ENCODE measurements at places on chromosomes 6 and 20.

DNA sequence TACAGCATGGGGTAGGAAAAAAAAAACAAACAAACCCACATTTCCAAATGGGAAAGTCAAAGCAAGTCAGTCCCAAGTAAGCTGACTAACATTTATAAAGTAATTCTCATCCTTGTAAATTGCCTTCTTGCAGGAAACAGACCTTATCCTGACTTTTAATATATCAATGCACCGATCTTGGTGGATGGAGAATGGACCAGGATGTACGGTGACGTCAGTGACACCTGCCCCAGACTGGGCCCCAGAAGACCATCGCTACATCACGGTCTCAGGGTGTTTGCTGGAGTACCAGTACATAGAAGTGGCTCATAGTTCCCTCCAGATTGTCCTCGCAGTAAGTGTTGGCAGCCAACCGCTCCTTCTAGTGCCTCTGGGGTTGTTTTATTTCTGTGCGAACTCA, 304.2 kb upstream of the RNF217 start:
- DNase-seq, result no peak

DNA sequence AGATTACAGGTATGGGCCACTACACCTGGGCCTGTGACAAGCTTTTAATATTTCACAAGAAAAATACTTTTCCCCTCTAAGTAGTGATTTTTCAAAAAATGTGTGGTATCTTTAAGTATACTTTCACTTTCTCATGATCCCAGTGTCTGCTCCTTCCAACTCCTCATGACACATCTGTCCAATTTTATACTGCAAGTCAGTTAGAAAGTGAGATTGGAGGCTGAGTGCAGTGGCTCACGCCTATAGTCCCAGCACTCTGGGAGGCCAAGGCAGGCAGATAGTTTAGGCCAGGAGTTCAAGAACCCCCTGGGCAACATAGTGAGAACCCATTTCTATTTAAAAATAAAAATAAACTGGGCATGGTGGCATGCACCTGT, 20.2 kb downstream of the PIM1 start:
- DNase-seq, result no peak

- no peak for DNase-seq
Observed at GRCh38 chr20:37353285-37353849, 7.4 kb downstream of the SRC start.

DNA sequence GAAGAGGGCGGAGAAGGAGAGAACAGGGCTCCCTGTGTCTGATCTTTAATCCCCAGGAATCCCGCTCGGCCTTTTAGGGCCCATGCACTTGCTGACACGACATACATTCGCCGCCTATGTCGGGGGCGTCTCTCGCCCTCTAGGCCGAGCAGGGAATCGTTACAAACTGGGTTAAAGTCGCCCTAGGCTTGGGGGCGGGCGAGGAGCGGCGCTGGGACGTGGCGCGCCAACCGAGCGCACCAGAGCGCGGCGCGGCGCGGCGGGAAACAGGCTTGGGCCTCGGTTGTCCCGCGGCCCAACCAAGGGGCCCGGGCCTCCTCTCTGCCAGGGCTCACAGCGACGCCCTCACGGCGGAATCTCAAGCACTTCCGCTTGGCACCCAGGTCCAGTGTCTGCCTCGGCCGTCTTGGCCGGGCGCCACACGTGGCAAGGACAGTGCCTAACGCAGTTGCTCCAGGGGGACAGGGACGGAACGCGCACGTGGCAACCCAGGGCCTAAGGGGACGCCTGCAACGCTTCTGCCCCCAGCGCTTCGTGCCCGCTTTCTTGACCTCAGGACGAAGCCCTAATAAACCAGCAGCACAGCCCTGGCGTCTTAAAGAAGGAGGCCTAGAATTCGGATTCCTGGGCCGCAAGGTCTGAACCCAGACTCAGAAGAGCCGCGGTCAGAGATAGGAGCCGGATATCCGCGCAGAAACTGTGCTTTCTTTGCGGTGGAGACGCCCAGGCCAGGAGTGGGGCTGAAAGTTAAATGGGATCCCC, 71.5 kb downstream of the NCR2 start:
- DNase-seq, result no peak

- peak; percentile 36 for DNase-seq
Observed at GRCh38 chr6:24666097-24666640, 530 bp downstream of the TDP2 start.

DNA sequence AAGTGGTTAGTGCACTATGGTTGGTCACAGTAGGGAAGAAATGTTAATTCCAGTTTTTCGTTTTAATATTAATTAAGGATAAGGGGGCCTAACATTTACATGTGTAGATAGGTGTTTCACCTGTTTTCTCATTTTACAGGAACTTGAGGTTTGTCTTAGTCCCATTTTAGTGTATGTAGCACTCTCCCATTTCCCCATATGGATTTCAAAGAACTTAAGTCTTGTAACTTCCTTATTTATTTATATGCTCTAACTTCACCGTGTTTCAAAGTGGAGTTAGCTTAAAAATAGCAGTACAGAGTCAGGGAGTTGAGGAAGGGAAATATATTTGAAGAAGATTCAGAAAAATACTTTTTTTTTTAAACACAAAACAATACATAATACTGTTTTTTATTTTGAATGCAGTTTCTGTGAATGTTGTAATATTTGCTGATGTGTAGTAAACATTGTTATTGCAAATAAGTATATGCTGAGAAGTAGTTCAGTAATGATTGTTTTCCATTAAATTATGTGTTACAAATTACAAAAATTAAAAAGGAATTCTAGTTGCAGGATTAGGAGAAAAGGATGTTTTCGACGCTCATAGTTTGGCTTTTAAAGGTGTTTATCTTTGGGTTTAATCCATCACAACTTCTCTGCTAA, 3.5 kb downstream of the SCAF8 start:
- no peak for DNase-seq

- DNase-seq, result no peak
Observed at GRCh38 chr6:7707787-7708186, 18.1 kb upstream of the BMP6 start.

DNA sequence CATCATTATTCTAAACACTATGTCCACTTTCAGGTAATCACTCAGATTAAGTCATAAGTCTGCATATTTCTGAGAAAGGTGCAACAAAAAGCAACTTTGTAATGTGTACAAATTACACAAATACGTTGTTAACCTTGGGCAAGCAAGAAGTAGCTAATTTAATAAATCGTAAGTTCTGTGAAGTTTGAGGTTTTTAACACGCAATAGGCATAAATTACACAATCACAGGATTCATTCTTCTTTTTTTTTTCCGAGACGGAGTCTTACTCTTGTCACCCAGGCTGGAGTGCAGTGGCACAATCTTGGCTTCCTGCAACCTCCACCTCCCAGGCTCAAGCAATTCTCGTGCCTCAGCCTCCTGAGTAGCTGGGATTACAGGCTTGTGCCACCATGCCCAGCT, 57.2 kb upstream of the F13A1 start:
- no peak for DNase-seq

DNA sequence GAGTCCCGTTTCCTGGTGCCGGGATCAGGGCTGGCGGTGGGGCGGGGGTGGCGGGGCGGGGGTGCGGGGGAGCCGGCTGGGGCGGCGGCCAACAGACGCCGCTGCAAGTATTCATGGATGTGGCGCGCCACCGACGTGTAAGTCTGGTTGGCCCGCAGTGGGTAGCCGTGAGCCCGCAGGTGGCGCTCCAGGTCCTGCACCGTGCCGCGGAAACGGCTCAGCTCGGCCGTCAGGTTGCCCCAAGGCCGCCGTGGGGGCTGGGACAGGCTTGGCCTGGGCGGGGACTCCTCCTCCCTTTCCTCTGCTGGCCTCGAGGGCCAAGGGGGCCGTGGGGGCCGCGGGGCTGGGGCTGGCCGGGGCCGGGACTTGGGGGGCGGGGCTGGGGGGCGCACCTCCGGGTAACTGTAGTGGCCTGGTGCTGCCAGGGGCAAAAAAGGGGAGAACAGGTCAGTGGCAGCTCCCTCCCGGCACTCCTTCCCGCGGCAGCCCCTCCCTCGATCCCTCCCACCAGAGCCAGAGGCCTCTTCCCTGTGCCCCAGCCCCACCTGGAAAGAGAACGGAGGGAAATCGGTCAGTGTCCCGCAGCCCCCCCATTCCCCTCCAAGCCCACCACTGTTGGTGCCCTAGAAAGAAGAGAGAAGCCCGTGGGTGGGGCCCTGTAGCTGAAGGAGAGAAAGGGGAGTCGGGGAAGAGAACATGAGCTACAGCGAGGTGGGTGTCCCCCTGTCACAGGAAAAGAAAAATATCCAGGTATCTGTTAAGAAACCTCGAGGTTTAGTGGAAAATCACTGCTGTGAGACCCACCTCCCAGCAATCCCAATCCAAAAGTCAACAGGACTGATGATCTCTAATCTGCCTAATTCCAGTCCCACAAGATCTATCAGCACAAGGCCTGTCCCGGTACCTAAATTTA, 21.3 kb downstream of the TNXB start:
- peak; percentile 68 for DNase-seq

- DNase-seq, result no peak
Observed at GRCh38 chr6:3618642-3619041, 132.9 kb downstream of the PXDC1 start.

DNA sequence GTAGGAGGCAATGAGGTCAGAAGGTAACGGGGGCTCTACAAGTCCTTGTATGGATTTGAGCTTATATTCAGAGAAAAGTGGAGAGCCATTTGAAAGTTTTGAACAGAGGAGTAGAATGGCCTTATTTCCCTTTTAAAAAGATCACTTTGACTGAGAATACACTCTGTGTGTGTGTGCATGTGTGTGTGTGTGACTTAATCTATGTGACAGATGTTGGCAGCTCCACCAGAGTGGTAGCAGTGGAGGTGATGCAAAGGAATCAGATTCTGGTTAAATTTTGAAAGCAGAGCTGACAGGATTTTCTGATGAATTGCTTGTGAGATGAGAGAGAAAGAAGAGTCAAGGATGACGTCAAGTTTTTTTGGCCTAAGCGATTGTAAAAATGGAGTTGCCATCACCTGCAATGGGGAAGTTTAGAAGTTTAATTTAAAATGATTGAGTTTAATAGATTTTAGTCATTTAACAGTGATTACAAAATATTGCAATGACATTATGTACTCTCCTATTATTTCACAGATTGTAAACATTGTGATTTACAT, 172.2 kb upstream of the HEY2 start:
- DNase-seq, result no peak

DNA sequence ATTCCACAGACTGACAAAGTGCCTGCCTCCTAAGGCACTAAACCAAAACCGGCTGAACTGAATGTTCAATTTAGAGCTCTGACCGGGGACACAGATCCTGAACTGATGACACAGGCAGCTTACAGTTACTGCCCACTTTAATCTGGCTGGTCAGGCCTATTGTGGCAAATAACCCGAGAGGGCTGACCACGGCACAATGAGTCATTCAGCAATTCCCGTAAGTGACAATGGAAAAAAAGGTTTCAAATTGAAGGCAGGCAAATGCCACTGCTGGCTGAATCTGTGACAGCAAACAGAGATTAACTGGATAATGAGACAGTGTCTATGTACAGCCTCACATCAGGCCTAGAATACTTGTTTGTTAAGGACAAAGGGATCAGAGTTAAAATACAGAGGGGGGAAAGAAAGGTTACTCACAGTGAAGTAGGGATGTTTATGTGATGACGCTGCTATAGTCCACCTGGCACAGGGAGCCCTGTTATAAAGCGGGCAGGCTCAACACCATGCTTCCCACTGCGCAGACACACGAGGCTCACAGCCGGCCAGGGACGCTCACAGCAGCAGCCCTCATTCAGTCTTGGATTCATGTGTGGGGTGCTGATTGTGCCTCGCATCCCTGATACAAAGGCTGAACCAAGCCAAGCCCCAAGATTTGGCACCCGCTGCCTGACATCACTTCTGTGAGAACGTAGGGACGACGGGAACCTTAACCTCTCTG, 54.4 kb downstream of the RTN4IP1 start:
- DNase-seq, result no peak

DNA sequence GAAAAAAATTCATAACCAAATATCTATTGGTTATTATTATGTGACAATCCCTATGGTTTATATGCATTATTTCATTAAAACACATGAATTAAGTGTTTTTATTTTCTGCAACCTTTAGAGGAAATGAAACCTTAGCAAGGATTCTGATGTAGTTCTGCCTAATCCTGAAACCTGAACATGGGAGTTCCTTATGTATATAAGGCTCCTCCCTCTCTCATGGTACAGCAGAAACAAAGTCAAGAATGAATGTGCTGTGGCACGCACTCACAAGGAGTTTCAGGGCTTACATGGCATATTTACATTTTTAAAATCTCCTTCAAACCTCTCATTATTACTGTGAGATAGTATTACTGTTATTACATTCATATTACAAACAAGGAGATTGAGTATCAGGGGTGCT, 426.4 kb upstream of the CITED2 start:
- no peak for DNase-seq

DNA sequence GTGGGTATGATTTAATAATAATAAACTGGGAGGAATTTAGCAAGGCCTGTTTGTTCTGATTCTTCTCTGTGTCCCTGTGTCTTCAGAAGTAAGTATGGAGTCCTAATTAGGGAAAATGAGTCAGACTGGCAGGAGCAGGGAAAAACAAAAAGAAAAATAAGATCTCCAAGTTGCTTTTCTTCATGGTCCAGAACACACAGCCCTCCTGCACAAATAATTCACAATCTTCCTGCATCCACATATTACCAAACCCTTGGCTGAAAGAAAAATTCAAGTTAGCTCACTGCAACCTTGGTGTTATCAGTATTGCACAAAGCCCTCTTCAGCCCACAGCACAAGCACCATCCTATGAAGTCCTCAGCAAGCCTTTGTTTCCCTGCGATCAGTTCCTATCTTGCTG, 142.0 kb upstream of the LAMA2 start:
- no peak for DNase-seq

Measured in stimulated activated CD4-positive, alpha-beta T cell treated with anti-CD3 and anti-CD28 coated beads, Interleukin-4, amount 100 ng/mL, for 4 hours (primary cell).